ENCODE measurements at places on chromosomes 1 and 21. TPM values are rescaled to one million over a fixed set of nuclear protein-coding genes. Genes with fewer than 3 reads are reported as not detected.

GRCh38 chr21:32427958-32428623, 15.6 kb downstream of the EVA1C start:
- no peak for DNase-seq

DNA sequence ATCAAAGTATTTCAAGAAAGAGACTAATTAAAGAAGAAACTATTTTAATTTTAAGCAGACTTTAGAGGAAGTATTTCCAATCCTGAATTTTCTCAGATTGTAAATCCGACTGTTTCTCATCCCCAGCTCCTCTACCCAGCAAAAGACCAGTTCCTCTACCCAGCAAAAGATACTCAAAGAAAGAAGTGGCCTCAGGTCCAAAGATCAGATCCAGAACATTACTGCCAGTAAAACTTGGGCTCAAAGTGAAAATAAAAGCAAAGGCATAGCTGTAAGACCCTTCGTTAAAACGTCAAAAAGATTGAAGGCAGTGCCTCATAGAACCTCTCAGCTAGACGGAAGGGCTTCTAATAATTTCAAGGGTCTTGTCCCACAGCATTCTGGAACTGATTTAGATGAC, 50.0 kb downstream of the LRRC8B start:
- DNase-seq = no peak

DNA sequence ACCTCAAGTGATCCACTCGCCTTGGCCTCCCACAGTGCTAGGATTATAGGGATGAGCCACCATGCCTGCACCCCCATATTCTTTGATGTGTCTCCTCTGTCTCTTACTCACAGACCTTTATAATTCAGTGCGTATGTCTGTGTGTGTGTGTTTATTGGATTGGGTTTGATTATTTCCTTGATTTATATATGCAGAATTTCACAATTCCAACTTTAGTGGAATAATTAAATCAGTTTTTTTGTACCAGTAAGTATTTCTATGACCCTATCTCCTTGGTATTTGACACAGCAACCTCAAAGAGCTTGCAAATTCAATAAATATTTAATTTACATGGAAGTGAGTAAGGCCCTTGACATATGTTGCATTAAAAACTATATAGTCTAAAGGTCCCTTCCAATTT, 333.9 kb upstream of the ADAMTS5 start:
- DNase-seq = no peak

DNA sequence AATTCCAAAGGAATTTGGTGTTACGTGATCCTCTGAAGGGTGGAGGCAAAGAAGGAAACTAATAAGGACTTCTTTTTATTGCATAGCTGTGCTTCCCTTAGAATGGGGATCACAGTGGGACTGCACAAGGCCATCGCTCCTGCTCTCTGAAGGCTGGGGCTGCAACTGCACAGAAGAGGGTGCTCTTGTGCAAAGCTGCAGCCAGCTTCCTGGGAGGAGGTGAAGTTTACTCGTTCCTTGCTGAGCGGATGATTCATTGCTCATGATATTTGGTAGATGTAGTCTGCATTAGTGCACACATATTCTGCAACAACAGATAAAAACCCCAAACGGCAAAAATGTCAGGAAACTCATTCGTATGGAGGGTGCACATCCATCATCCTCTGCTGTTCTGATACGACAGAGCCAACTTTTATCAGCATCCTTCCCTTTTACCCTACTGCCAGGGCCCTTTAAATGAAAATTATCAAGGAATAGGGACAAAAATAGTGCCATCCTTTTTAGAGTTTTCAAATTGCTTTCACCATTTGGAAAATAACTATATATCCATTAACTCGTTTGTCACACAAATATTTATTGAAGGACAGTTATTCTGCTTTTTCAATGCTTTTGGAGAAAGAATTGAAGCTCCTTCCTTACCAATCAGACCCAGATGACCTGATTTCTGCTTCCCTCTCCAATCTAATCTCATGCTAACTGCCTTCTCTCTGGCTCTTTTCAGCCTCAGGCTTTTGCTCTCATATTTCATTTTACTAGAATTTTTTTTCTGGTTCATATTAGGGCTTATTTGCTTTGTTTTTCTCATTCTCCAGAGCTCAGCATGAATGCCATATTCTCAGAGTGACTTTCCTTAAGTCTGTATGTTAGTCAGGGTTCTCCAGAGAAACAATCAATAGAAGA, 263.6 kb downstream of the DUSP10 start:
- peak; percentile 19 for DNase-seq

CLDN17 gene
- not detected for total RNA-seq

DNA sequence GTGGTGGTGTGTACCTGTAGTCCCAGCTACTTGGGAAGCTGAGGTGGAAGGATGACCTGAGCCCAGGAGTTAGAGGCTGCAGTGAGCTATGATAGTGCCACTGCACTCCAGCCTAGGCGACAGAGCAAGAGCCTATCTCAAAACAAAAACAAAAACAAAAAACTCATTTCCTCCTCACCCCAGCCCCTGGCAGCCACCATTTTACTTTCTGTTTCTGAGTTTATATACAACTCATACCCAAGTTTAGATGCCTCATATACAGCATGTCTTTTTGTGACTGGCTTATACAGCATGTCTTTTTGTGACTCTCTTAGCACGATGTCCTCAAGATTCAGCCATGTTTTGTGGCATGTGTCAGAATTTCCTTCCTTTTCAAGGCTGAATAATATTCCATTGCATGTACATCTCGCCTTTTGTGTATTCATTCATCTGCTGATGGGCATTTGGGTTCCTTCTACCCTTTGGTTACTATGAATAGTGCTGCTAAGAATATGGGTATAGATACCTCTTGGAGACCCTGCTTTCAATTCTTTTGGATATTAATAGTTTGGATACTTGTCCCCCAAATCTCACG, 14.7 kb downstream of the COA7 start:
- no peak for DNase-seq
